ENCODE measurements at places on chromosomes 1 and 21.
A peak's percentile ranks its signal among the peaks of the same experiment; 100 is the strongest.

DNA sequence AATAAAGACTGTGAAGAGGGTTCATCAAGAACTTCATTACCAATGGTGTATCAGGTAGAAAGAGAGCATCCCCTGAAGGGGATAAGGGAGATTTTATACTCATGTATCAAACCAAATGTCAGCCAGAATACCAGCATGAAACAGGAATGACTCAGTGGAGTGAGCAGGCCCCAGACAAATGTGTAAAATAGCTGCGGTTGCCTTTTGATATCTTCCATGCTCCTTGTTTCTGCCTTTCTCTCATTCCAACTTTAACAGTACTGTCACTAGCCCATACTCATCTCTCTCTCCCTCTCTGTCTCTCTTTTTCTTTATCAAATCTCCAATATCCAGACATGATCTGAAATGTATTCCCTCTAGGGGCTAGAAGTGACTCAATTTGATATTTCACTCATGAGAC is 47.8 kb downstream of the GPR88 start:
- DNase-seq, result no peak

- no peak for DNase-seq
Observed at GRCh38 chr1:152774875-152775274, at the start of gene LCE1F. Gene LCE1F, plus strand, starts transcription at chr1:152775140. Its CDS starts 1,232 bp downstream, at chr1:152776372.

DNA sequence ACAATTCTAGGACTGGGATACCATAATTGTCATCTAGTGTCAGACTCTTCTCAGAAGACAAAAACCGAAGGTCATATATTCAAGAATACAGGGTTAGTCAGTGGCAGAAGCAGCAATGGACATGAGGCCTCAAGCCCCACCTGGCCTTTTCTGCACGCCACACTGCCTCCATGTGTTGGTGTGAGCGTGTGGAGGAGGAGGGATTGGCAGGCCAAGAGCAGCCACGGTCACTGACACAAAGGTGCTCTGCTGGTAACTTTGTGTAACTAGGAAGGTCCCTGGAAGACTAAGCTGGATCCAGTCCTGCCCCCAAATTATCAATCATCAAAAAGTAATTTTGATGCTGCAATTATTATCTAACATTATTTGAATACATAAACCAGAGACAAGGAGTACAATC is 34.9 kb downstream of the HSF2BP start:
- no peak for DNase-seq

GRCh38 chr1:7549277-7550161 is 221.6 kb upstream of the VAMP3 start:
- no peak for DNase-seq

DNA sequence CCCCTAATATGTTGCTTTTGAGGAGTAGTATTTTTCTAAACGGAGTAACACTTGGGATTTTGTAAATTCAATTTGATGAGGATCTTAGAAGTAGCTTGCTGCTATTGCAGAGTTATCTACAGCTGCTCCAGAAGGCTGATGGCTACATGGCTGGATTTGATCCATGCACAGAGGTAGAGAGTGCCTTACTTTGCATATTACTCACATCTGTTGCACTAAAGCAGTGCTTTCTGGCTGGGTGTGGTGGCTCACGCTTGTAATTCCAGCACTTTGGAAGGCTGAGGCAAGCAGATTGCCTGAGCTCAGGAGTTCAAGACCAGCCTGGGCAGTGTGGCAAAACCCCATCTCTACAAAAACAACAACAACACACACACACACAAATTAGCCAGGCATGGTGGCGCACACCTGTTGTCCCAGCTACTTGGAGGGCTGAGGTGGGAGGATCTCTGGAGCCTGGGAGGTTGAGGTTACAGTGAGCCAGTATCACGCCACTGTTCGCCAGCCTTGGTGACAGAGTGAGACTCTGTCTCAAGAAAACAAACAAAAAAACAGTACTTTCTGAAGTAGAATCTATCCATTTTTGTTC is 24.6 kb downstream of the RALGPS2 start:
- no peak for DNase-seq

DNA sequence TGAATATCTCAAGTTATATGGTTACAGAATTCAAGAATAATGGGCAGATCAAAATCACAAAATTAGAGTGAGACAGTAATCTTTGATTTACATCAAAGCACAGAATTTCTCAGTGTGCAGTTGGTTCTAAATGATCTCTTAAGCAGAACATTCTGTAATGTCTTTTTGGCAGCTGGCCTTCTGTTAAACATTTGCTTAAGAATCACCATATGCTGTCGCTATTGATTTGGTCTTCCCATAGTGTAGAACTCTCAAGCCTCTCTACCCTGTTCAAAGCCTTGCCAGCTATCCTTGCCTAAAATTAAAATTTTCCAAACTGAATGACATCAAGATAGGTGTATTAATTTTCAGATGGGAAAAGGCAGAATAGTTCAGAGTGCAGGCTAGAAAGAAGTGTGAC is 38.9 kb upstream of the ERO1B start:
- no peak for DNase-seq

DNA sequence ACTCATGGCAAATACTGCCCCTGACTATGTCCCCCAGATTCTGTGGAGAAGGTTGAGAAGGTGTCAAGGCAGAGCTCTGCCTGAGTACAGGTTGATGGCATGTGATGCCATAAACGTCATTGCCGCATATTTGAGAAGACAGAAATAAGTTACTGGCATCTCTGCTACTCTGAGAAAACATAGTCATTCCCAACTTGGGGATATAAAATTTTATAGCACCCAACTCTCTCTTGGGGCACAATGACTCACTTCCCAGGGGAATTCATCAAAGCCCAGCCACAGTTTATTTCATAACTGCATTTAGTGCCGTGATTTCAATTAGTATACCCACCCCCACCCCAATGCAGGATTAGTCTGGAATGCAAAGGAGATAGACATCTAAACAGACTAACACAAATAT is 101.9 kb upstream of the TNR start:
- no peak for DNase-seq

DNA sequence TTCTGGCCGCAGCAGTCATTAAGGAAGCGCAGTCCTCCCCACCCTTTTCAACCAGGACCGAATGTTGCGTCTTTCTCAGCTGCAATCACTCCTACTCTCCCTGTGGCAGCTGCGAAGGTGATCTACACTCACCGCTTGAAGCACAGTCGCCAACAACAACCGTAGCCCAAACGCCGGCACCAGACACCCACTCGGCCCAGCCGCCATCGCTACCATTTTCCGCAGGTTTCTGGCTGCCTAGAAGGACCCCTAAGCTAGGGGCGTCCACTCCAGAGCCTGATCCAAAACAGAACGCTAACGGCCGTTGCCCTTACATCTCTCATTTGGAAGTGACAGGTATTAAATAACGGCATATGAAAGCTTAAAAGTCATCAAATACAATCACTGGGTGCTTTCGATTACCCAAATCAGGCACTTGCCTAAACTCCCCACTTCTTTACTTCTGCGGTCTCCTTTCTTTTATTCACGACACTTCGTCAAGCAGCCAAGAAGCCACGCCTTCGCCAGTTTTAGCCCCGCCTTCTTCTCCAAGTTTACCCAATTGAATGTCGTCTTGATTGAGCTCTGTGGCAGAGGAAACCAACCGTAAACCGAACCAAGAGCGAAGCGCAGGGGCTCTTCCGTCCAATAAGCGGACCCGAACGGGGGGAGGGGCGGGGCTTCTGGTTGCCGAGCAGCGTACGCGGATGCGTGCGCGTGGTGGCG is at the start of gene SELENOF:
TSS of gene SELENOF (minus strand) at position 231 of the 705 bp plus-strand sequence. CDS start at position 216, 15 bp downstream.
- DNase-seq, result peak; percentile 96

- DNase-seq, result no peak
Observed at GRCh38 chr1:107058245-107059032, 2.0 kb downstream of the PRMT6 start.

DNA sequence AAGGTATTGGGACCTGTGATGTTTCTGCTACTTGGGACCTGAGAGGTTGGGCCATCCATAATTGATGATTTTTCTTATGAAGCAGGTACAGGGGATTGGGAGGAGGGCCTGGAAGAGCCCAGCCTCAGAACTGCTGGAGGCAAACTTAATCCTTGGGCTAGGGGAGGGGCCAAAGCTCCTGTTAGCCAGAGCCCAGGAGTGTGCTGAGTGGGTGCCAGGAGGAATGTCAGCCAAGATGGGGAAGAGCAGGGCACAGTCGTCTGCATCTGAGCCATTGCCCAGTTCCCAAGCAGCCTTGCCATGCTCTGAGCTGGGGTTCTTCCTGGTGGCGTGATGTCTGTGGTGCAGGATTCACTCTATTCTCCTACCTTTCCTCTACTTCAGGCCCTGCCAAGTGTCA is 5.8 kb downstream of the MAPKAPK2 start:
- peak; percentile 69 for DNase-seq

DNA sequence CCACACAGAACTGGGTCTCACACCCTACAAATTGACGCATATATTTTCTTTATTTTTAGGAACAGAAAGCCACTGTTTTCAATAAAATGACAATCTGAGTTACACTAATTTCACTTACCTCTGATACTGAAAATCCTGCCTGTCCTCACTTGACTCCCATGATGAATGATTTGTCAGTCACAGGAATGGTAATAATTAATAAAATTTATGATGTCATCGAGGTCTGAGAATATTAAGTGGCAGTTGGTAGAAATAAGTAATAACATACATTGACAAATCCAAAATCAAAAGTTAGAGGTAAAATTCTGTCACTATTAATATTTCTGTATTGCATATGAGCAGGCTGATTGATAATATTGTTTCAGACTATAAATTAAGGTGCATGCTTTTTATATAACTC is 418.7 kb upstream of the RGS18 start:
- DNase-seq, result no peak

GRCh38 chr1:176244851-176245250 is 37.8 kb upstream of the COP1 start:
- DNase-seq, result no peak

GRCh38 chr1:179380299-179380698 is 14.5 kb downstream of the AXDND1 start:
- no peak for DNase-seq

DNA sequence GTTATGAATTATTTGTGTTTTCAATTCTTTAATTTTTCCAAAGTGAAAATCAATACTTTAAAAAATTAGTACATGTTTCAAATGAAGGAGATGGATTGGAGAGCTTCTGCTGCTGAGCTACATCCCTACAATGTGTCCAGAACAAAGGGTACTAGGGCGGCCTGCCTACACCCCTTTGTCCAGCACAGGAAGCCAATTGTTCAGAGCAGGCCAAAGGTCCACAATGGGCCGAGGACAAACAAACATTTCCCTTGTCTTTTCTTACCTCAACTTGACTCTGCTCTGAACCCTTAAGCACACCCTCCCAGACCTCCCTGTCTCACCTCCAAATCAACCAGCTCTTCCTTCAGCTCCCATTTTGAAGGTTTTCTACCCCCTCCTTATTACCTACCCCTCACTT is 39.4 kb upstream of the CAMK1G start:
- no peak for DNase-seq

DNA sequence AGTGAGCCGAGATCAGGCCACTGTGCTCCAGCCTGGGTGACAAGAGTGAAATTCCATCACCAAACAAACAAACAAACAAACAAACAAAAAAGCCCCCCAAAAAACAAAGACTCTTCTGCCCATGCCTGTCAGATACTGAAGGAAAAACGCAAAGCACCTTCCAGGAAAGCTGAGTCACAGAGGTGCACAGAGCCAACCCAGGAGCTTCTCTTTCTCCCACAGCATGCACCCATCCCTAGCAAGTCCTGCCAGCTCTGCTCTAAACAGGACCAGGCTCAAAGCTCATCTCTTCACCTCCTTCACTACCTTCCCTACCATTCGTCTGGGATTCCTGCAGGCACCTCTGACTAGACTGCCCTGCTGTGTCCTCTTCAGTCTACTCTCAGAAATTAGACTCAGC is 46.5 kb downstream of the ETS2 start:
- DNase-seq, result no peak

DNA sequence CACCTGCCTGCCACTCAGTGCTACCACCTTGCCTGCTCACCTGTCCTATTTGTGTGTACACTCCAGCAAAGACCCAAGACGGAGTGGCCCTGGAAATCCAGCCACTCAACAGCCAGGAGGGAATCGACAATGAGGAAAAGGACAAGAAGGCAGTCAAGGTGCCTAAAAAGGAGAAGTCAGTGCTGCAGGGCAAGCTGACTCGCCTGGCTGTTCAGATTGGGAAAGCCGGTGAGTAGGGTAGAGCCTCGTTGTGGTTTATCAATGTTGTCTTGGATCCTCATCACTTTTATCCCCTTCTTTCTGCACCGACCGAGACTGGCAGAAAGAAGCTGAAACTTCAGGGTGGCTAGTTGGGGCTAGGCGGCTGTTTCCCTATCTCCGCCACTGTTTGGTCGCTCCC is 61.4 kb upstream of the LAX1 start:
- no peak for DNase-seq

- DNase-seq, result peak; percentile 65
Observed at GRCh38 chr1:234970731-234971476, 157.7 kb downstream of the TOMM20 start.

DNA sequence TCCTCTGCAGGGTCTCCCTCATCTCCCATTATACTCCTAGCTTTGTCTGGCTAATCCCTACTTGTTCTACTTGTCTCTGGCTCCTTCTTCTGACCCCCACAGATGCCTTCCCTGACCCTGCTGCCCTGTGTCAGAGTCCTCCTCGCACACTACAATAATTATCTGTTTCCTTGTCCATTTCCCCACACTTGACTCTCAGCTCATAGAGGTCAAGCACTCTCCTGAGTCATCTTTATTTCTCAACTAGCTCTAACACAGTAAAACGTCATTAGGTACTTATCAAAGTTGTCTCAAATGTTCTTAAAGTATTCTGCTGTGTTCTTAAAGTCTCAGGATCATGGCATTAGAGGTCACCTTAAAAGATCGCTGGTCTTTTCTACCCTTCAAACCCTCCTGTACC is 47.1 kb downstream of the C8A start:
- DNase-seq, result no peak

DNA sequence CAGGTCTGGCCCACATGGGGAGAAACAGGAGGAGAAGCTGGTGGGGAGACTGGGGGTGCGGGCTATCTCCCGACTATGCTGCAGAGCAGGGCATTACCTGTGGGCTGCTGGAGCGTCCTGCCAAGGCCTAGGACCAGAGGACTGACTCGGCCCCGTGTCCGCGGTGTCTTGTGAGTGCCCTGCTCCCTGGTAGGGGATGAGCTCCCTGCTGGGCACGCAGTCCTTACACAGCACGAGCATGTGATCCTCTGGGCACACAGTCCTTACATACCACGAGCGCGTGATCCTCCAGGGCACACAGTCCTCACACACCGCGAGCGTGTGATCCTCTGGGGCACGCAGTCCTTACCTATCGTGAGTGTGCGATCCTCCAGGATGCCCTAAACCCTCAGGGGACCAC is 31.8 kb upstream of the CSF3R start:
- no peak for DNase-seq

All from C1 segment of cervical spinal cord (tissue), 14 donors.